NCI-H460 (cell line): ENCODE measurements at places on chromosomes 1 and 21.

GRCh38 chr1:18941221-18942141 is 15.0 kb downstream of the IFFO2 start:
- peak; percentile 77 for DNase-seq

GRCh38 chr21:41068496-41068895 is 99.5 kb upstream of the BACE2 start:
- no peak for DNase-seq

- DNase-seq: no peak
Measured at GRCh38 chr1:98949166-98949565, 55.5 kb downstream of the PLPPR5 start.

DNA sequence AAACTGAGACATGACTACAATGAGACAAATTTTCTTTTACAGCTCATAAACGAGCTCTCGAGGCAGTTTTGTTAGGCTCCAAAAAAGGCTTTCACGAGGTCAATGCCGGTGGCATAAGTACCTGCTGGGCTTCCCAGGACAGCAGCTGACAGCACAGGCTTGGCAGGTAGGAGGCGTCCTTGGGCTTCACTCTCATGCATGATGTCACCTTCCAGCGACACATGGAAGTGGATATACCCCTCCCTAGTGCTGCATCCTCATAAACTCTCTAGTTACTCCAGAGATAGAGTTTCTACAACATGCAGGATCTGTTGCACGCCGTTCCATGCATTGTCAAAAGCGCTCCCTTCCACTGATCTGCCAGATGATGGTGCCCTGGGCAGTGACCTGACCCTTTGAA is 112.5 kb upstream of the PAXBP1 start:
- DNase-seq: no peak

- DNase-seq: no peak
Measured at GRCh38 chr1:51616490-51616889, 402 bp upstream of the OSBPL9 start.
